ENCODE measurements at places on chromosomes 4 and X.

DNA sequence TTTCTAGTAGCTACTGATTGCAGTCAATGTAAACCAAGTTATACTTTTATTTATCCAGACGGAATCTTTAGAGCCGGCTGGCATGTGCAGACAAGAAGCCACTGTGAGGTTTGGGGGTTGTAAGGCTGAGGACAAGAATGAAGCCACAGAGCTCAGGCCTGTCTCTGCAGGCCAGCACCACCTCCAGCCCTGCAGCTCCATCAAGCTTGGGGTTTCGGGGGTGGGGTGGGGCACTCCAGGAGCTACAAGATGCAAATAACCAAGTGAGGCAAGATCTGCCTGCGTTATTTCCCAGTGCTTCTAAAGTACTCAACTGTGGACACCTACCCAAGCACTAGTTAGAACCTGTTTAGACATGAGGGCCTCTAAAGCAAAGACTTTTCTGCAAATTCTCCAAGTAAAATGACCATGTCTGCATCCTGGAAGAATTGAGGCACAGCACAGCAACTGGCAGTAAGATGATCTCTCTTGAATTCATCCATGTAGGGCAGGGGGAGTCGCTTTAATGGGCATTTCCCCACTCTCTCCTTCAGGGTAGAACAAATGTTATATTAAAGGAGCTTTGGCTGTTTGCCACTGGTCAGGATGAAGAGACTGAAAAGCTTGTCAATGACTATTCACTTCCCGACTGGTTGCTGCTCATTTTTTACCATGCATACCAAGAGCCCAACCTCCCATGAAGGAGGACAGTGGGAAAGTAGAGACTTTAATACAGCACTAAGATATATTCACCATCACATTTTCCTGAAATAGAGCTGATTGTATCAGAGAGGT is 222.5 kb downstream of the MGST2 start:
- no peak for DNase-seq

GRCh38 chr4:123233136-123233768 is 163.3 kb upstream of the SPRY1 start:
- DNase-seq: no peak

- DNase-seq: no peak
Measured at GRCh38 chr4:56026596-56026995, 77.9 kb downstream of the CEP135 start.

DNA sequence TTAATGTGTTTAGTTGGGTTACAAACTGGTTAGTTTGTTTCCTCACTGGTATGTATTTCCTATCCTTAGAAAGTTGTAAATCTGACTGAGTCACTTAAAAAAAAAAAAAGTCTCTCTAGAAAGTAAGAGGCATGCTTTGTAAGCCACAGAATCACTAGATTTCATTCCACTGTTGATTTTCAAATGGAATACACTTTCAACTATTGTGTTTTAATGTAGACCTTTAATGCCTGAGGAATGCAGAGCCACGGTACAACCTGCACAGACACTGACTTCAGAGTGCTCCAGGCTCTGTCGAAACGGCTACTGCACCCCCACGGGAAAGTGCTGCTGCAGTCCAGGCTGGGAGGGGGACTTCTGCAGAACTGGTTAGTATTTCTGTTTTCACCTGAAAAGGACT is 88.6 kb downstream of the HHIP start:
- DNase-seq: no peak

Data from activated CD4-positive, alpha-beta T cell treated with anti-CD3 and anti-CD28 coated beads, Interleukin-2, Interleukin-4, amounts not matched to agents 100 ng/mL and 50 ng/mL, durations not matched to agents 16 hours and 8 hours (primary cell).